ENCODE measurements at places on chromosomes 5 and 9. TPM values are rescaled to one million over a fixed set of nuclear protein-coding genes. Genes with fewer than 3 reads are reported as not detected.

Gene ARSI
- 4.5 TPM for total RNA-seq

Gene ROPN1L
- total RNA-seq = not detected

GRCh38 chr9:129353697-129354336, 175.8 kb upstream of the IER5L start:
- DNase-seq = no peak

Gene KIF4B
- 0.17 TPM for total RNA-seq

- no peak for DNase-seq
These were observed 57.7 kb upstream of the STC2 start for GRCh38 chr5:173385832-173386360.

Gene CNTNAP3
- 10.2 TPM for total RNA-seq

Gene ITGA1
- total RNA-seq = 8.6 TPM

DNA sequence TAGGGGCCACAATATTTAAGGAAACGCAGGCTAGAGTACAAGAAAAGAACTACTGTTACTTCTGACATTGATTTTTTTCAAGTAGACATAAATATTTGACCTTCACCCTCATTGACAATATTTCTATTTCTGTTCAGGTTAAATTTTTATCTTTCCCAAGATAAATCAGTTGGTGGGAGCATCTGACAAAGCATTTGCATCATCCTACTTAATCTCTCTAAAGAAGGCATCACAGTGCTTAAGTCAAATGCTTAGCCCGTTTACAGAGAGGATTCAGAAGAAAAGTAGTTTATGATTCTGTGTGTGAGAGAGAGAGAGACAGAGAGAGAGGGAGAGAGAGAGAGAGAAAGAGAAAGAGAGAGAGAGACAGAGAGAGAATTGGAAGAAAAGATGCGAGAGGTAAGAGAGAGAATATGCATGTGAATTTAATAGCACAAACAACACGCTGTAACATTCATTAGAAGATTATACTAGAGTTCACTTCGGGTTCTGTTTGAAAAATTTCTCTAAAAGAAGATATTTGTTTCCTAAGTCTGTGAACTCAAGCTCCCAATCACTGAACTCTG, 1093.3 kb upstream of the CDH6 start:
- no peak for DNase-seq

GRCh38 chr9:88658311-88658822, 123.4 kb downstream of the NXNL2 start:
- DNase-seq = peak; percentile 52

Gene PLPPR1
- not detected for total RNA-seq

Gene PCDHGA1
- total RNA-seq = 0.34 TPM

Gene PCDHB13
- 2.1 TPM for total RNA-seq

DNA sequence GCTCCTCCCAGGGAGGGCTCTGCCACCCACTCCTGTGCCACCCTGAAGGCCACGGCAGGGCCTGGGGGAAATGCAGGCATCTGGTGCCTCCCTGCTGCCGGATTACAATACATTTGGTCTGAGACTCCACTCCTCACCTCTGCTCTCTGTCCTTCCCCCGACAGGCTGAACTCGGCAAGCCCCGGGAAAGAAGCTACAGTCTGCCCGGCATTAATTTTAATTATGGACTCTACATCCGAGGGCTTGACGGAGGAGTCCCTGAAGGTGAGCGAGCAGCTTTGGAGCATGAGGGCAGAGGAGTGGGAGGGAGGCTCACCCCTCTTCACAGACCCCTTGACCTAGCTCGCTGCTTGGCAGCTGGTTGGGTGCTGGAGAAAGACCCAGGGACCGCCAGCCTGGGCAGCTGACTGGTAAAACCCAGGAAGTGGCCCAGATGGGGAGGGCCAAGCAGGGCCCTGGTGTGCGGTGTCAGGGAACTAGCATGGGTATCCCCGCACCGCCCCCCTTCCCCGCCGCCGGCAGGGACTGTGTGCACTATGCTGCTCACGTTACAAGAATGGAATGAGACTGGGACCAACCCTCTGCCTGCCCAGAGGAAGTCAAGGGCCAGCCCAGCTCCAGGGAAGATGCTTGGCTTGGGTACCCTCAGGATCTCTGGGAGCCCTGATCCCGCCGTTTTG, 83.7 kb upstream of the BARHL1 start:
- DNase-seq = peak; percentile 62

GRCh38 chr5:173466227-173466626, 138.0 kb upstream of the STC2 start:
- no peak for DNase-seq

Gene SLC6A19
- not detected for total RNA-seq

DNA sequence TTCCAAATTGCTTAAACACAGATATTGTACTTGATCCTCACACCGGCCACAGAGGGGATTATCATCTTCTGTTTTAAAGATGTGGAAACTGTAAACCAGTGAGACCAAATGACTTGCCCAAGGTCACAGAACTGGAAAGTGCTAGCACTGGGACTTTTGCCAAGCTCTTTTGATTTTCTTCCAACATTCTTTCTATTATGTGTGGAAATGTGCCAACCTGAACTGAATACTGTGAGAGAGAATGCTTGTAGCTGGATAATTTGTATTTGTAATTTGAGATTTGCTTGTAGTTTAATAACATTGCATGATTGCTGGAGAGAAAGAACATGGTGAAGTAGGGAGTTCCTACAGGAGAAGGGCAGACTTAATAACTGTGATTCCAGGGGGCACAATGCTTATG, 977.9 kb upstream of the NUDT12 start:
- DNase-seq = peak; percentile 2

DNA sequence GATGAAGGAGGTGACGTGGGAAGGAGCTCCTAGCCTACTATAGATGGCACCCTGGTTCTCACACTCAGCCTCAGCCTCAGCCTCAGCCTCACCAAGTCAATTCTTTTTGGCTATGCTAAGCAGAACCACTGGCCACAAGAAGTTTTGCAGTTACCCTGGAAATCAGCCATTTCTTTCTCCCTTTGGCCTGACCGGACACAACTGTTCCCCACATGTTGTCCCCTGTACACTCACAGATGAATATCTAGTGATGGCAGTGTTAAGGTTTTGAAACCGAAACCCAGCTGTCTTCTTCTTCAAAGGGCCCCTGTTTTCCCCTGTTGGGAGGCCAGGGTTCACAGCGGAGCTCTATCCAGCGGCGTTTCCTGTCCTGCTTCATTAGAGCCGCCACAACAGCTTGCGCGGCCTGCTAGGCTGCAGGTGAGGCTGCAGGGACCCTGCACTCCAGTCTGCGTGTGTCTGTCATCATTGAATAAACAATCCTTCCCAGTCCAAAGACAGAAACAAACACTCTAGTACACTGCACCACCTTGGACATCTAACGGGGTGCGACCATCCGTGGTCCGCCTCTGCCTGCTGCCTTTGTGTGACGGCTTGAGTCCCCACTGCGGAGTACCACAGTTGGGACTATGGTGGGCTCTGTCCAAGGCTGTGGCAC, 250.5 kb downstream of the DENND1A start:
- DNase-seq = no peak

DNA sequence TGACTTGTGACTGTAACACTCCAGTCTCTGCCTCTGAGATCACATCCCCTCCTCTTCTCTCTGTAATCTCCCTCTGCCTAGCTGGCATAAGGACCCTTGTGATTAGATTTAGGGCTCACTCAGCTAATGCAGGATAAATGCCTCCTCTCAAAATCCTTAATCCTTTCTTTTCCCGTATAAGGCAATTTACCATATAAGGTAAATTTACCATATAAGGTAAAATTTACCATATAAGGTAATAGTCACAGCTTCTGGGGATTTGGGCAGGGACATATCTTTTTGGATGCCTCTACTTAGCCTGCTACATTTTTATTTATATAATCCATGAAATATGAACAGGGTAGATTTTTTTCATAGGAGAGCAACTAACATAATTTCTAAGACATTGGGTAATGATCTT, 318.0 kb upstream of the PUM3 start:
- DNase-seq = no peak

Gene RETREG1
- total RNA-seq = 1.9 TPM

DNA sequence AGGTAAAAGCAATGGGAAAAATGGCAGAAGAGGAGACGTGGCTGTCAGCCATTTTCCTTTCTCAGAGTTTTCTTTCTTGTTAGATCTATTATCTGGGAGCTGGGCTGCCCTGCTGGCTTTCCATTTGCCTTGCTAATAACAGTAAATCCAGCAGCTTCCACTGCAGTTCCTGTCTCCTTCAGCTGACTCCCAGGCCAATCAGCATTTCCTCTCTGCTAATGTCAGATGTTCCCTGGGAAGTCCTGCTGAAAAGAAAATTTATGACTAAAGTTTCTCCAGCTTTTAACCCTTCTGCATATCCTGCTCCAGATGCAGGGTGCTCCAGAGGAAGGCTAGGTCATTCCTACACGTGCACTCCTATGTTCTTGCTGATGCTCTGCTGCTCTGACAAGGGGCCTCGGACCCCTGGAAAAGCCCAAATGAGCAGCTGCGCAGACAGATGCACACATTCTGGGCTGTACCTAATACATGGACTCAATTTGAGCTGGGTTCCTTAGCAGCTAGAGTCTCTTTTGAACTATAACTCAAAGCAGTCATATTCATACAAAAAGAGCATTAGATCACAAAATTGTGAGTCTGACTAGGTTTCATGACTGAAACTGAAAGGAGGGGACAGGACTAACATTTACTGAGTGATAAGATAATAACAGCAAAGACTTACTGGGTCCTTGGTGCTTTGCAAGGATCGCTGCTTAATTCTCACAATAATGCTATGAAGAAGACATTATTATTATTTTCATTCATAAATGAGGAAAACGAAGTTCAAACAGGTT, 182.2 kb downstream of the MAPKAP1 start:
- no peak for DNase-seq

- no peak for DNase-seq
These were observed 370.1 kb downstream of the TMEM161B start for GRCh38 chr5:87898574-87898973.

Gene SPINK4
- total RNA-seq = not detected

DNA sequence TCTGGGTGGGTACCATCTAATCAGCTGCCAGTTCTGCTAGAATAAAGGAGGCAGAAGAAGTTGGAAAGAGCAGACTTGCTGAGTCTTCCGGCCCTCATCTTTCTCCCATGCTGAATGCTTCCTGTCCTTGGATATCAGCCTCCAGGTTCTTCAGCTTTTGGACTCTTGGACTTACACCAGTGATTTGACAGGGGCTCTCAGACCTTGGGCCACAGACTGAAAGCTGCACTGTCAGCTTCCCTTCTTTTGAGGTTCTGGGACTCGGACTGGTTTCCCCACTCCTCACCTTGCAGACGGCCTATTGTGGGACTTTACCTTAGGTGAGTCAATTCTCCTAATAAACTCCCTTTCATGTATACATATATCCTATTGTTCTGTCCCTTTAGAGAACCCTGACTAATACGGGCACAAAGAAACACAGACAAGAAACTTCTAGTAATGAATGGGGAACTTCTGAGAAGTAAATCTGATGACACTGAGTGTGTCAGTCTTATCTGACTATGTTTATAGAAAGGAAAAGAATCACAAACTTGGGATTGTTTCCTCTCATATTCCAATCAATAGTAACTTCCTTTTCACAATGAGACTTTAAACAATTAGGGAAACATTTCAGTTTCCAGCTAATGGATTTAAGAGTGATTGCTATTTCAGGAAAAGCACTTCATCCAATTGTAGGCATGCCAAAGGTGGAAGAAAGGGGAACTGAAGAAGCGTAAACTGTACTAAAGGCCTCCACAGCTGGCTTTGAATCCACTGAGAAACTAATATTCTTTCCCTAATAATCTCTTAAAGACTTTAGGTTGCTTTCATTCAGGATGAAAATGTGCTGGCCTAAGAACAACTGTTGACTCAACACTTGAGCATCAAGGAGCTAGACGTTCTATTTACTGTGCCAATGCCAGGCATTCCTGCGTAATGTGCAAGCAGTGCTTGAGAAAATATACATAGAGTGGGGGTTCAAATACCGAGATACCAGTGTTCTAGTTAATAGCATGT, 127.9 kb upstream of the PTGER4 start:
- DNase-seq = peak; percentile 92

GRCh38 chr5:58043032-58043945, 416.6 kb downstream of the PLK2 start:
- DNase-seq = peak; percentile 22

Gene FBN2
- 19.1 TPM for total RNA-seq

Gene ORM2
- total RNA-seq = not detected
